ENCODE measurements at places on chromosomes 1 and 21.

GRCh38 chr1:78745111-78745510 lies 95.5 kb downstream of the IFI44 start:
- DNase-seq = no peak

- no peak for DNase-seq
Observed at GRCh38 chr1:33007190-33008050, 29.3 kb downstream of the AK2 start.

GRCh38 chr1:108038653-108039236 lies 73.8 kb upstream of the VAV3 start:
- DNase-seq = no peak

GRCh38 chr1:24379733-24380315 lies 33.8 kb downstream of the STPG1 start:
- DNase-seq = no peak

- no peak for DNase-seq
Observed at GRCh38 chr1:245825128-245825901, 670.5 kb downstream of the KIF26B start.

- DNase-seq = peak; percentile 61
Observed at GRCh38 chr1:22712502-22713271, 2.0 kb downstream of the EPHB2 start.

GRCh38 chr1:115199416-115200132 lies 110.3 kb upstream of the TSPAN2 start:
- no peak for DNase-seq

DNA sequence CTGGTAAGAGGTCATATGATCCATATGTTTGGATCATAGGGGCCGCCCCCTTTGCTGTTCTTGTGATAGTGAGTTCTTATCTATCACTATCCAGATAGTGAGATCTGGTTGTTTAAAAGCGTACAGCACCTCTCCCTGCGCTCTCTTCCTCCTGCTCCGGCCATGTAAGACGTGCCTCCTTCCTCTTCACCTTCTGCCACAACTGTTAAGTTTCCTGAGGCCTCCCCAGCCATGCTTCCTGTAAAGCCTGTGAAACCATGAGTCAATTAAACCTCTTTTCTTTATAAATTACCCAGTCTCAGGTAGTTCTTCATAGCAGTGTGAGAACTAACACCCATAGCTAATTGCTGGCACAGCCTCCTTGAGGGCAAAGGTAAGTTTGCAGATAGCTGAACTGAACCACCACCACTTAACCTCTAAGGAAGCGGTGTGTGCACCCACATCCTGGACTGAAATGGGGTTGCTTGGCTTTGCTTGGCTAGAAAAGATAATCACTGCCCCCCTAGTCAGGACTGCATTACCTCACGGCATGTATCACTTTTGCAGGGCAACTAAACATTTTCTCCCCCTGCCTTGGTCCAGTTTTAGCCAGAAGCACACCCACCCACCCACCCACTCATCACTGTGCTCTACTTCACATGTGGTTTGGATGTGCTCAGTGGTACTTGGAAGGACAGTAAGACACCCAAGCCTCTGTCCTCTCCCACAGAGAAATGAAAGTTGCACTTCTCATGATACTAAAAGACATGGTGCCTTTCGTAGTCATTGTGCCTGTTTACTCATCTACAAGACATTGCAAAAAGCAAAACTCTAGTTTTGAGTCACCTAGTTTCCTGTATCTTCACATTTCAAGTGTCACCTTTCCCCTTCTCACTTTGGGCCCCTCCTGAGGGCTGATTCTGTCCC lies 23.1 kb upstream of the PTAFR start:
- no peak for DNase-seq

DNA sequence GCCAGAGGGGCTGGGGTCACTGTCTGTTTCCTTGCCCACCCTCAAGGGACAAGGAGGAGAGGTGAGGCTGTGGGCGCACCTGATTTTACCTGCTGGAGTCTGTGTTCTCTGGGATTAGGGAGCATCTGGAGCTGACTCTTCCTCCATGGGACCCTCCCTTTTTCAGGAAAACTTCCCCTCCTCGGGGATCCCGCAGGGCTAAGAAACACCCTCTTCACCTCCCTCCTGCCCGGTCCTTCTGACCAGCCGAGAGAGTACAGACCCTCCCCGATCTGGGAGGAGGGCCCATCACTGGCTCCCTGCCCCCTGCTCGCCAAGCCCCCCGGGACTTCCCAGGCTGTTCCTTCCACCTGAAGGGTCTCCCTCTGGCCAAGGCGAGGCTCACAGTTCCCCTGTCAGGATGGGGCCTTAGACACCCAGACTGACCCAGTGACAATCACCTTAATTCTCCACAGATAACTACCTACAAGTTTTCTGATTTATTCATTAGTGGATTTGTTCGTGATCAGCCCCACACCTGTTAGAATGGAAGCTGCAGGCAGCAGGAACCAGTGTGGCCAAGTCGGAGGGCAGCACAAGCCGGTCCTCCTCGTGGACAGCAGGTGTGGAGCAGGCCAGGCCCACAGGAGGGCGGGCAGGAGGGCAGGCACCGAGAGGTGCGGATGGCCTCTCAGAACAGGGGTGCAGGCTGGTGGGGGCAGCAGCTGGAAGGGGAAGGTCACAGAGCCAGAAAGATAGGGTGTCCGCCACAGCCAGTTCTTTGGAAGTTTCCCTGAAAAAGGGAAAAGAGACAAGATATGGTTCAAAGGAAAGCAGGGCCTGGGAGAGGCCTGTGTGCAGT lies 15.9 kb upstream of the SAMD11 start:
- DNase-seq = peak; percentile 32

- DNase-seq = no peak
Observed at GRCh38 chr21:33902349-33902748, 13.3 kb downstream of the ATP5PO start.

- DNase-seq = no peak
Observed at GRCh38 chr1:238955934-238956333, 430.4 kb upstream of the CHRM3 start.

- DNase-seq = no peak
Observed at GRCh38 chr1:176416777-176417176, 46.2 kb upstream of the PAPPA2 start.

GRCh38 chr1:204327359-204327758 lies 32.4 kb downstream of the PLEKHA6 start:
- no peak for DNase-seq

GRCh38 chr1:161921990-161922389 lies 101.7 kb downstream of the OLFML2B start:
- no peak for DNase-seq

DNA sequence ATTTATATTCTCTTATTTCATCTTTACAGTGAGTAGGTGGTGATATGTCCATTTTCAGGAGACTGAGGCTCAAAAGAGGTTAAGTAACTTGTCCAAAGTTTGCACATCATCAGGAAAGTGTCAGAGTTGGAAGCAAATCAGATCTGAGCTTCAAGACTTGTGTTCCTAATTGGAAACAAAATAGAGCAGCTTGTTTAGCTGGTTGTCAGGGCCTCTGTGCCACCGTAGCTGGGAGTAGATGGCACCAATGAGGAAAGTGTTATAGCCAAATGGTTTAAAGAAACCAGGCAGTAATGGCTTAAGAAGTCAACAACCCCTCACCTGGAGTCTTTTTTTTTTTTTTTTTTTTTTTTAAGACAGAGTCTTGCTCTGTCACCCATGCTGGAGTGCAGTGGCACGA lies 19.7 kb downstream of the AGO1 start:
- no peak for DNase-seq

DNA sequence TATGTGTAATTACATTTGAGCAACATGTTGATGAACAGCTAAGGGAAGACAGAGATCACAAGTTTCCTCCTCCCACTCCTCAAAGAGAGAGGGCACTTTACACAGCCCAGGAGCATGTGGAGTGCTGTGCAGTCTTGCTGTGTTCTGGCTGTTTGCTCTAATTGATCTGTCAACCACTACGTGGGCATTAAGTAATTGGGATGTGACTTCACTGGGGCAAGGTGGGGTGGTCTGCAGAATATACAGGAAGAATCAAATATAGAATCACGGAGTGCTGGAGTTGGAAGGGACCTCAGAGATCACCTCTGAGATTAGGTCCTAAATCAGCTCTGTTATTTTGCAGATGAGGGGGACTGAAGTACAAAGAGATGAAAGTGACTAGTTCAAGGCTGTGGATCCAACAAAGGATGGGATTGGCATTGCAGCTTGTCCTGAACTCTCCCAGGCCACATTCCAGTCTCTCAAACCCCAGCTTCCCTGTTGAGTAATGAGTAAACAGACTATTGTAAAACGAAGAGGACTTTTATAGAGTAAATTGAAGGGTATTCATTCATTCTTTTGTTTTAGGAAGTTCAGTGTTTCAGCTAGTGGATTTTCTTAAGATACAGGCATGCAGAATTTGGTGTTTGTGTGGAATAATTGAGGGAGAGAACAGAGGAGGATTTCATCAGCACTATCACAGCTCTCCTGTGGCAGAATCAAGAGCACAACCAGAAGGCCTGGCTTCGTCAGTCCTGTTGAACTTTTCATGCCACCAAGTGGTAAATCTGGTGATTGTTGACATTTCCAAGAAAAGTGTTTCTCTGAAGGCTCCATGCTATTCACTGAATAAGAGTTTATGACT lies 22.4 kb downstream of the NOS1AP start:
- no peak for DNase-seq

GRCh38 chr1:26961826-26962225 lies 1.6 kb upstream of the KDF1 start:
- DNase-seq = no peak

DNA sequence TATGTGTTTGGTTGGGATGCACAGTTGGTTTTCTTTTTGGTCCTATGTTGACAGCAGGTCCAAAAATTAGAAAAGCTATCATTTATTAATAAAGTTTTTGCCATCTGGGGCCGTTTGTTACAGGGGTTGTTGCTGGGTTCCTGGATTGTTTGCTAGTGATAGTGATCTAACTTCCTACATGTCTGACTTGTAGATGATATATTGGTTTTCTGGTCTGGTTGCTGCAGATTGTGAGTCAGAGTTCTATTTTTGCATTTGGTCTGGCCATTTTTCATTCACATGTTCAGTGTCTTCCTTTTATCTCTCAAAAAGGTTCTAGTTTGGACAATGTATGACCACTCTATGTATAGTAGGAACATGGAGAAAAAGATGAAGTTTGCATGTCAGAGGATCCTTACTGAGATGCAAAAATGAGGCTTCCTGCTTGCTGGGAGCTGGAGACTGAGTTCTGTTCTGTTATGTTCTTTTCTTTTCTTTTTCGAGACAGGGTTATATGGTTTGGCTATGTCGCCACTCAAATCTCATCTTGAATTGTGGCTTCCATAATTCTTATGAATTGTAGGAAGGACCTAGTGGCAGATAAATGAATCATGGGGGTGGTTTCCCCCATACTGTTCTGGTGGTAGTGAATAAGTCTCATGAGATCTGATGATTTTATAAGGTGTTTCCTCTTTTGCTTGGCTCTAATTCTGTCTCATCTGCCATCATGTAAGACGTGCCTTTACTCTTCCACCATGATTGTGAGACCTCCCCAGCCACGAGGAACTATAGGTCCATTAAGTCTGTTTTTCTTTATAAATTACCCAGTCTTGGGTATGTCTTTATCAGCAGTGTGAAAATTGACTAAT lies 4.2 kb upstream of the NVL start:
- no peak for DNase-seq
